Smooth muscle cell of the umbilical artery (primary cell): ENCODE measurements at places on chromosomes 6 and 20. TPM values are rescaled to one million over a fixed set of nuclear protein-coding genes. Genes with fewer than 3 reads are reported as not detected.

Gene CDC5L
- total RNA-seq: 18.7 and 23.6 TPM in 2 replicates

Gene TP53TG5
- total RNA-seq: not detected in 2 replicates

Gene SIRPB2
- not detected in 2 replicates for total RNA-seq

Gene TUBB2B
- total RNA-seq: 5.6 and 18.3 TPM in 2 replicates

Gene ASIP
- total RNA-seq: not detected in 2 replicates

Gene SLC22A16
- total RNA-seq: not detected in 2 replicates

Gene C2
- total RNA-seq: 0.42 and 0.89 TPM in 2 replicates
